ENCODE measurements at places on chromosomes 2 and 18.

DNA sequence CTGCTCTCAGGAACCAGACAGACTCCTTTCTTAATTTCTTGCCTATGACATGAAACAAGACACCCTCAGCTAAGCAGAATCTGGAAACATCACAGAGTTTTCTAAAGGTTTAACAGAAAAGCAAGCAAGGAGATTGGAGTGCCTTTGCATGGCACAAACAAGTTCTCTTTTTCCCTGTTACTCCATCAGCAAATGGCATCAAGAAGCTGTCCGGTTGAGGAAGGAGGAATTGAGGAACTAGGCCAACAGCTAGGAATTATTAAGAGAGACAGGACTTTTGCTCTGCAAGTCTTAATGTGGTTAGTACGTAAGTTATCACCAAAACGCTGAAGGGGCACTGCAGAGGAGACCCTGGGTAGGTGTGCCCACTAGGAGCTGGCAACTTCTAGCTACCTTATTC is 53.2 kb downstream of the NEB start:
- no peak for DNase-seq

DNA sequence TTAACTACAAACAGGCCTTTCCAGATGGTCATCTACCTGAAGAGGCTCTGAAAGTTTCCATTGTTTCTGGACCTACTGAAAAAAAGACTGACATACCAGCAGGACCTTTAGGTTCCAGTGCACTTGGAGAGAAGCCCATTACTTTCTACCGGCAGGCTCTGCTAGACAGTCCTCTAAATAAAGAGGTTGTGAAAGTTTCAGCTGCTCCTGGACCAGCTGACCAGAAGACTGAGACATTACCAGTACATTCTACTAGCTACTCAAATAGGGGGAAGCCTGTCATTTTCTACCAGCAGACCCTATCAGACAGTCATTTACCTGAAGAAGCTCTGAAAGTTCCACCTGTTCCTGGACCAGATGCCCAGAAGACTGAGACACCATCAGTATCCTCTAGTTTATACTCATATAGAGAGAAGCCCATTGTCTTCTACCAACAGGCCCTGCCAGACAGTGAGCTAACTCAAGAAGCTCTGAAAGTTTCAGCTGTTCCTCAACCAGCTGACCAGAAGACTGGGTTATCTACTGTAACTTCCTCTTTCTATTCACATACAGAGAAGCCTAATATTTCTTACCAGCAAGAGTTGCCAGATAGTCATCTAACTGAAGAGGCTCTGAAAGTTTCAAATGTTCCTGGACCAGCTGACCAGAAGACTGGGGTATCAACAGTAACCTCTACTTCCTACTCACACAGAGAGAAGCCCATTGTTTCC is 65.8 kb downstream of the ALMS1 start:
- DNase-seq: no peak

GRCh38 chr2:1055014-1055595 is 104.5 kb downstream of the SNTG2 start:
- no peak for DNase-seq

DNA sequence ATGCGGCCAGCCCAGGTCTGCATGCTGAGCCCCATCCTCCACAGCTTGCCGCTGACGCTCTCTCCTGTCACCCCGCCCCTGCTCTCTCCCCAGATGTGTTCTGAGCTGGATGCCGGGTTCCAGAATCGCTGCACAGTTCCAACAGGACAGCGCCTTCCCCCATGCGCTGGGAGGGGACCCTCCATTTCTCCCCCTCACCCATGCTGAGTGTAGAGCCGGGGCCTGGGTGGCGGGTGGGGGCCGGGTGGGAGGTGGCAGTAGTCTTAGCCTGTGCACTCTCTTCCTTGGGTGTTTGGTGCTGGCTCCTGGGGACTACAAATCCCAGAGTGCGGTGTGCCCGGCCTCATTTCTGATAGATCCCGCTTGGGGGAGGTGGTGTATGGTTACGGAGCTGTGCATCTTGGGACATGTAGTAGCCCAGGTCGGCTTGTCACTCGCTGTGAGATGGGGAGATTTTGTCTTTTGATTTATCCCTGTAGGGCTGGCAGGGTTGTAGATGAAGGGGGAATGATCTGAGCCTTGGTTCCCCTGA is 6.8 kb downstream of the DNAJB2 start:
- peak; percentile 8 for DNase-seq

DNA sequence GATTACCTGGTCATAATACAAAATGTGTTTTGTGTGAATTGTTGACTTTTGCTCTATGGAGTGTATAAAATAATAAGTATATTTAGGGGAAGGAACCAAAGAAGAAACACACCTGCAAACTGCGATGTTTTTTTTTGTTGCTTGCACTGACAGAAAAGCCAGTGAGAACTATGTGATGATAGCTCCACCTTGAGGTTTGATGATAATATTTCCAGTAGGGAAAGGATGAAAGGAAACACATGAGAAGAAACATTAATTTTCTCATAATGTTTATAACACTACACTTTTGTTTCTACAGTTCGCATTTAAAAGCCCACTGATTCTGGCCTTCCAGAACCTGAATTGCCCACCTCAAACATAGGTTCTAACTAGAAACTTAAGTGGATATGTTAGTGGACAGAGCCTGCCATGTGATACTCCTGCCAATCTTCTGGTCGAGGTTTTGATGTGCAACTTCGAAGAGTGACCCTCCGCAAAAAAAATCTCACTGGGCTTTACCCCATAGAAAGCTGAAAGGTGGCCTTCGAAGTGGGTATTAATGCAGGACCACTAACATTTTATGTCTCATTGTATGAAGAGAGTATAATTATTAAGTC is 476.4 kb upstream of the SPHKAP start:
- DNase-seq: no peak
